ENCODE measurements at places on chromosomes 7 and 10.

- no peak for DNase-seq
These were observed 43.8 kb downstream of the ETV1 start for GRCh38 chr7:13945670-13946069.

DNA sequence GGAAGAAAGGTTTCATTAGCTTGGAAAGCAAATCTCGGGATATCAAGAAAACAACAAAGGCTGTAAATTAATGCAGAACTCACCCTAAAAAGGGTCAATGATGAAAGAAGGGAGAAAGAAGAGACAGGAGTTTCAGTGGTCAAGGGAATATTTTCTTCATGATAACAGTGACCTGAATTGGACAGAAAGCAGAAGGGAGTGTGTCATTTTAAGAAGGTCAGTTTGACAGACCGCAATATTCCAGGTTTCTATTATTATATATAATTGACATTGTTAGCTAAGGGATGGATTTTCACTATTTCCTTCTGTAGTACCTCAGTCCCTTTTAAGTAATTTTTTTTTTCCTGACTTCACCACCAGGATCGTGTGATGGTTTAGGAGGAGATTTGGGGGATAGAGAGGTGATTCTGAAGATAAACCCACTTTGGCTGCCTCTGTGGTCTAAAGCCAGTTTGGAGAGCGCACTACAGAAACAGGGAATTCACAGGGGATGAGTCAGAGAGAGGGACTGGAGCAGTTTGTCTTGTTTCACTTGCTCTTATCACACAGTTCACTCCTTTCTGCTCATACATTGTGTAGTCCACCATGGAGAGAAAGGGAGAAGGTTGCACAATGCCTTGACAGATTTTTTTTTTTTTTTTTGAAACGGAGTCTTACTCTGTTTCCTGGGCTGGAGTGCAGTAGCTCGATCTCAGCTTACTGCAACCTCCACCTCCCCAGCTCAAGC lies 417.9 kb downstream of the AUTS2 start:
- no peak for DNase-seq

DNA sequence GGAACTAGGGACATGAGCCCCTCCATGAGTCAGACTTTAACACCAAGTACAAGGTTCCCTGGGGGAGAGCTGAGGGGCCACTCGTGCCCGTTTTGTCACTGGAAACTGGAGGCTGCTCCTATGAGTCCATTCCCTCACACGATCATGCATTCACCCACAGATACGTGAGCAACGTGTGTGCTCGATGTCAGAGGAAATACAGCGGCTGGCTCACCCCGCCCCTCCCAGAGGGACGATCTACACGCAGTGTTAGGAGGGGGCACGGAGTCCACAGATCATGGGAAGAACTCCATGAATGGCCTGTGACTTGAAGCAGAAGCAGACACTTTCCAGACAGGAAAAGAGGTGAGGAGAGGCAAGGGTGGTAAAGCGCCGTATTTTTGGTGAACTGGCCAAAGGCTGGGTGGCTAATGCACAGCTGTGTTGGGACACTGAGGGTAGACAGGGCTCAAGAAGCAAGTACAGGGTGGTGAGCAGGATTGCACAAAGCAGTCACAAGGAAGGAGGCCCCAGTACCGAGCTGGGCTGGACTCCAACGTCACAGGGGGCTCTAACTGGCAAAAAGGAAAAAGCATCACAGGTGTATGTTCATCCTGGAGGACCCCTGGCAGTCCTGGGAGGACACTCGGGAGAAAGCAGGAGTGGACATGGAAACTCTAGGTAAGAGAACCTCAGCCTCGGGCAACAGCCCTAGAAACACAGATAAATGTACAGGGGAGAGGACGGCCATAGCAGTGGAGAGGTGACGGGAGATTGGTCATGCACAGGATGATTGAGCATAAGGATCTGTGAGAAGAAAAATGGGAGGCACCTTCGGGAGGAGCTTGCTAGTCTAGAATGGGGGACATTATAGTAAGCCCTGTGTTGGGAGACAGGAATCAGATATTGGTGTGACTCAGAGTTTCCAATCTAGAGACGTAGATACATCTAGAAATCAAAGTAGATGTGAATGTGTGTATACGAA lies 41.2 kb downstream of the TNS3 start:
- DNase-seq, result no peak

DNA sequence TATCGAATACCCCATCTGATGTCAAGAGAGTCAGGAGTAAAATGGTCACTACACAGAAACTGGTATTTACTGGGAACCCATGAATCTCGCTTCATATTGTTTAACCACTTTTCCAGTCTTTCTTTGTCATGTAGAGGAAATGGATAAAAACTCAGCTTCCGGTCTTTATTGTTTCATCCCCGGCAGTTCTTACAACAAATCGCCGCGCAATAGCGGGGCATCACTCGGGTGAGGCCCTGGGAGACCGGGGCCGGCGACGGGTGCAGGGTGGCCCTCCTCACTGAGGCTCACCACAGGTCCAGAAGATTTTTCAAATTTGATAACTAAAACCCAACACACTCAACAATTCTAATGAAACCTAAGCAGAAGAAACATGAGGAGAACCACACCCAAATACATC lies 35.6 kb upstream of the PTPRN2 start:
- DNase-seq, result no peak

DNA sequence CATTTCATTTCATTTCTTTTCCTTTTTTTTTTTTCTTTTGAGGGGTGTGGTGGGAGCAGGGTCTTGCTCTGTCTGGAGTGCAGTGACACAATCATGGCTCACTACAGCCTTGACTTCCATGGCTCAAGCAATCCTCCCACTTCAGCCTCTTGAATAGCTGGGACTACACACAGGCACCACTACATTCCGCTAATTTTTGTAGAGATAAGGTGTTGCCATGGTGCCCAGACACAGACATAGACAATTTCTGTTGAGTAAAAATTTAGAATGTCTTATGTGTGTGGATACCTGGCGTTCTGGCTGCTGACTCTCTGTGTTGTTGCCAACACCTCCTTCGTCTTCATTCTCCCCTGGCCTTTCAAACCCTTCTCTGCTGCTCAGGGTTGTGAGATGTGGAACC lies 54.0 kb upstream of the PRSS58 start:
- no peak for DNase-seq

GRCh38 chr7:111708072-111708471 lies 145.8 kb upstream of the IMMP2L start:
- no peak for DNase-seq

DNA sequence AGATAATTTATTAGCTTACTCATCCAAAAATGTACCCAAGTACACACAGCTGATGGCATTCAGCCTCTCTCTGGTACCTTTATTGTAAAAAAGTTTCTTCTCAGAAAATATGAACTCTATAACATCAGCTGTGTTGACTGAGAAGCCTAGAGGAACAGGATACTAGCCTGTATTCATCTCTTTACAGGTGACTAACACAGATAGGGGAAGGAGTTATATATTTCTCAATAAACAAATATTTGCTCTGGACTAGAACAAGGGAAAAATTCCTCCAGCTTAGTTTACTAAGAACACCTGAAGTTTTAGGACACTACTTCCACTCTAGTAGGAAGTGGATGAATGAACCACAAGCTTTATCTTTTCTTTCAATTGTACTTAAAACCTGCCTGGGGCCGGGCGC lies 67.8 kb downstream of the ZNF248 start:
- DNase-seq, result no peak

DNA sequence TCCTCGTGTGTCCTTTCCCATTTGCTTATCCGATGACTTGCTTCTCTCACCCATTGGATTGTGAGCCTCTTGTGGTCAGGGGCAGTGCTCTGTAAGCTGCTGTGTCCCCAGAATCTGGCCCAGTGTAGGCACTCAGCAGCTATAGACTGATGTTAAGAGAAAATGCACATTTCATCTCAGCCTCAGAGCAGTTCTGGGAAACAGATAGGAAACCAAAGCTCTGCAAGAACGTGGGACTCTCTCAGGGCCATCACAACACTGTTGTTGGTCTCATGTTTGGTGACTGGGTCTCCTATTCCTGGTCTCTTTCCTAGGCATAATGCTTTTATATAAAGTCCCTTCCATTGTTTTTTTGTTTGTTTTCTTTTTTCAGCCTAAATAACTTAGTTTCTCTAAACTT lies 141.2 kb downstream of the ST7 start:
- no peak for DNase-seq

GRCh38 chr7:79376299-79377025 lies 77.0 kb downstream of the MAGI2 start:
- DNase-seq, result no peak

GRCh38 chr7:46357851-46358250 lies 436.8 kb upstream of the IGFBP3 start:
- no peak for DNase-seq

DNA sequence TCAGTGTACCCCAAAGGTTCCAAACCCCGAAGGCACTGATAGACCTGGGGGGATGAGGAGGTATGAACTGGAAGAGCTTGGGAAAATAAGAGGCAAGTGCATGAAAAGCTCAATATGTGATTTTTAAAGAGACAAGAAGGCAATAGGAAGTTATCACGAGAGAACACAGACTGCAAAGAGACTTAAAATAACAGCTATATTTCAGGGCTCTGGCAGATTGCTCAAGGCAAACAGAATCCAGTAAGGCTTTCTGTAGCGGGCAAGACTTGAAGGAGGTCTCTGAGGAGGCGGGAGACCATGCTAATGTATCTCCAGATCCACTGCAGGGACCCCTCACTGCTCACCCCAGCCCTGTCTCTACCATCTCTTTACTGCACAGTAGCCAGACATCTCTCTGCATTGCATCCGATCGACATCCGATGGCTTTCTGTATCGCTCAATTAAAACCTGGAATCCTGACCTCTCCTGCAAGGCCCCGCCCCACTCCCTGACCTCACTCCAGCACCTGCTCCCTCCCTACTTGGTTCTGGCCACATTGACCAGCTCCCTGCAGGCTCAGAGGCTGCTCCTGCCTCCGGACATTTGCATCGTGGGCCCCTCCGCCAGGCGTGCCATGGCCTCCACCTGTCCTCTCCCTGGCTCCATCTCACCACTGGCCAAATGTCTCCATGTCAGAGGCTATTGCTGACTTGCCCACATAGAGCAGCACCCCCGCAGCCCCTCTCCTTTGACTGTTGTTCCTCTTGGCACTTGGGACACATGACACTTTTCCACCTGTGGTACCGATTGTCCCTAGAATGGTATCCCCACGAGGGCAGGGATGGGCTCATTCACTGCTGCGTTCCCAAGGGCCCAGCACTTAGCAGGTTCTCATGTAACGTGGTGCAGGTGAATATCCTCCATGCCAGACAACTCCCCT lies 118.0 kb downstream of the PRKAG2 start:
- no peak for DNase-seq

All from activated CD4-positive, alpha-beta memory T cell treated with anti-CD3 and anti-CD28 coated beads, Interleukin-2, amount 10 ng/mL, durations not matched to agents 7 days and 5 days (primary cell).